ENCODE measurements at places on chromosomes 2 and 18. TPM values are rescaled to one million over a fixed set of nuclear protein-coding genes. Genes with fewer than 3 reads are reported as not detected.

The MOGAT1 gene
- not detected for total RNA-seq

The LYPD1 gene
- 9.6 TPM for total RNA-seq

The ARHGAP15 gene
- not detected for total RNA-seq

The DYNAP gene
- not detected for total RNA-seq

The SP140L gene
- 5.4 TPM for total RNA-seq

The GCKR gene
- 1.6 TPM for total RNA-seq

All from renal cortical epithelial cell (primary cell).